ENCODE measurements at places on chromosomes 3 and 15. TPM values are rescaled to one million over a fixed set of nuclear protein-coding genes. Genes with fewer than 3 reads are reported as not detected.

ISLR gene
- not detected for polyA plus RNA-seq

CFAP100 gene
- not detected for polyA plus RNA-seq

RTP1 gene
- polyA plus RNA-seq, result not detected

LRCH3 gene
- 16.6 TPM for polyA plus RNA-seq
